ENCODE measurements at places on chromosomes 3 and 15. TPM values are rescaled to one million over a fixed set of nuclear protein-coding genes. Genes with fewer than 3 reads are reported as not detected.

- no peaks in the 10 kb centered on the region for H3K27me3 ChIP-seq
- H3K36me3 ChIP-seq = no peaks in the 10 kb centered on the region
- H3K4me3 ChIP-seq = peak overlapping the region; percentile 73
- H3K27ac ChIP-seq = peak overlapping the region; percentile 87
Observed at GRCh38 chr3:125053304-125053699, 2.5 kb downstream of the HEG1 start.

GRCh38 chr3:33355611-33356010 lies 78.4 kb downstream of the FBXL2 start:
- peaks cover 33% of the 10 kb centered on the region for H3K4me1 ChIP-seq
- peak overlapping the region; percentile 33 for H3K4me3 ChIP-seq
- no peaks in the 10 kb centered on the region for H3K36me3 ChIP-seq
- H3K27ac ChIP-seq = no peak overlapping the region

- H3K4me3 ChIP-seq = no peak overlapping the region
- no peak for DNase-seq
- no peaks in the 10 kb centered on the region for H3K4me1 ChIP-seq
- H3K27ac ChIP-seq = no peak overlapping the region
- H3K36me3 ChIP-seq = peaks cover 100% of the 10 kb centered on the region
Observed at GRCh38 chr15:25059698-25060471, 105.1 kb downstream of the SNRPN start.

- H3K4me3 ChIP-seq = no peak overlapping the region
- no peaks in the 10 kb centered on the region for H3K27me3 ChIP-seq
- no peaks in the 10 kb centered on the region for H3K36me3 ChIP-seq
- no peaks in the 10 kb centered on the region for H3K4me1 ChIP-seq
- H3K27ac ChIP-seq = no peak overlapping the region
Observed at GRCh38 chr3:179046497-179047353, 24.9 kb downstream of the ZMAT3 start.

DNA sequence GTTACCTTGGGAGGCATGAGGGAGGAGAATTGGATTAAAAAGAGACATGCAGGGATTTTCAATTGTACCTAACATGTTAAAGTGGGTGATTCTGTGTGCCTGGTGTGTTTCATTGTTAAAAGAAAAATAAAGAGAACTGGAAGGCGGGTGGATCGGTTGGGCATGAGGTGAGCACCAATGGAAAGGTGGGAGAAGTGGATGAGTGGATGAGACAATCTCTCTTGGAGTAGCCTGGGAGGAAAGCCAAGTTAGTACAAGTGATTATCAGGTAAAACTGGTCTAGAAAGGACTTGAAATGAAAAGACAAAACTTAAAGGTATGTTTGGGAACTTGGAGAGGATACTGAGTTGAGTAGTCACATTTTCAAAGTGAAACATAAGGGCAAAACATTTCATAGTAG lies 12.1 kb downstream of the VEPH1 start:
- no peak overlapping the region for H3K4me3 ChIP-seq
- H3K27ac ChIP-seq = no peak overlapping the region
- H3K27me3 ChIP-seq = no peaks in the 10 kb centered on the region

DNA sequence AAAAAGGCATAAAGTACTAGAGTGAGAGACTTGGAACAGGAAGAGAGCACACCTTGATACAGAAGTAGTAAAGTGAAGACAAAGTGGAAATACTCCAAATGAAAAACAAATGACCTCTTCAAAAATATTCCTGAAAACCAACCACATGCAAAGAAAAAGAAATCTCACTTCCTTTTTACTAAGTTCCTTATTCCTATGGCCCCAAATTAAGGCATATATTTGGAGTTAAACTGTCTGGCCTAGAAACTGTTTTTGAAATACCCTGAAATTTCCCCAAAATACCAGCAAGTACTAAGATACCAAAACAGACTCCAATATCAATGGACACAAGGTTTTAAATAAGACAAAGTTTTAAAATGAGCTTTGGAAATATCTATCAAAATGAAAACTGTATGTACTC lies 58.2 kb downstream of the ZNF148 start:
- H3K4me3 ChIP-seq = no peak overlapping the region
- peaks cover 2% of the 10 kb centered on the region for H3K4me1 ChIP-seq
- H3K27ac ChIP-seq = no peak overlapping the region
- peaks cover 2% of the 10 kb centered on the region for H3K36me3 ChIP-seq
- DNase-seq = no peak
- H3K27me3 ChIP-seq = no peaks in the 10 kb centered on the region

GRCh38 chr15:39625856-39626255 lies 45.0 kb downstream of the THBS1 start:
- no peaks in the 10 kb centered on the region for H3K27me3 ChIP-seq
- no peaks in the 10 kb centered on the region for H3K36me3 ChIP-seq
- peaks cover 32% of the 10 kb centered on the region for H3K4me1 ChIP-seq
- no peak overlapping the region for H3K4me3 ChIP-seq

- H3K4me1 ChIP-seq = no peaks in the 10 kb centered on the region
- no peak overlapping the region for H3K4me3 ChIP-seq
- no peaks in the 10 kb centered on the region for H3K36me3 ChIP-seq
- DNase-seq = no peak
- H3K27ac ChIP-seq = no peak overlapping the region
Observed at GRCh38 chr3:45312836-45313493, 75.4 kb upstream of the LARS2 start.

DNA sequence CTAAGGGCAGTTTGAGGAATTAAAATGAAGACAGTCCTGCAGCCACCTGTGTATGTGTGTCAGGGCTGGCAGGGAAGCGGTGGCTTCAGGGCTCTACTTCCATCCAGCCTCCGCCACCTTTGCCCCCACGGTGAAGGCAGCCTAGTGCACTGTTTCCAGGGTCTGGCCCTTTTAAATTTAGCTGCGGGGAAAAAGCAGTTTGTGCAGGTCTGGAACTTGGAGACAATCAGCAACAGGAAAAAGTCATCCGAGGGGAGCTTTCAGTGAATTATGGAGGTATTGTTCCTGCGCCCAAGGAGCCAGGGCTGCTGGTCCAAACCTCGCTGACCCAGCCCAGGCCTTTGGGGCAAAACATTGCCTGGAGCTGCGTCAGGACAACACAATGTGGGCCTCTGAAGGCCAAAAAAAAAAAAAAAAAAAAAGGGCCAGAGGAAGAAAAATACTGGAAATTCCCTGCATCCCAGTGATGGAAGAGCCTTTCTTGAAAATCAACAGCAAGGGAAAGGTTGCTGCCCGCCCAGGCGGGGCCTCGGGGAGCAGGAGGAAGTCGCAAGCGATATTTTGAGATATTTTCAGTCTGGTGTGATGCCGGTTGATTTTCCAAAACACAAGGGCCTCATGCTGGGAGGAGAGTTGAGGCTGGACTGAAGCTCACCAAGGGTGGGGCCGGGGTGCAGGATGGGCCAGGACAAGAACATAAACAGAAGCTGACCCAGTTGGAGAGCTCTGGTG lies 25.5 kb upstream of the FGD5 start:
- H3K36me3 ChIP-seq = no peaks in the 10 kb centered on the region
- H3K27ac ChIP-seq = no peak overlapping the region
- H3K27me3 ChIP-seq = no peaks in the 10 kb centered on the region
- H3K4me1 ChIP-seq = no peaks in the 10 kb centered on the region
- no peak overlapping the region for H3K4me3 ChIP-seq

GRCh38 chr3:157530637-157531300 lies 27.6 kb upstream of the VEPH1 start:
- no peaks in the 10 kb centered on the region for H3K27me3 ChIP-seq
- H3K4me3 ChIP-seq = no peak overlapping the region
- H3K4me1 ChIP-seq = no peaks in the 10 kb centered on the region
- no peak for DNase-seq
- no peak overlapping the region for H3K27ac ChIP-seq

DNA sequence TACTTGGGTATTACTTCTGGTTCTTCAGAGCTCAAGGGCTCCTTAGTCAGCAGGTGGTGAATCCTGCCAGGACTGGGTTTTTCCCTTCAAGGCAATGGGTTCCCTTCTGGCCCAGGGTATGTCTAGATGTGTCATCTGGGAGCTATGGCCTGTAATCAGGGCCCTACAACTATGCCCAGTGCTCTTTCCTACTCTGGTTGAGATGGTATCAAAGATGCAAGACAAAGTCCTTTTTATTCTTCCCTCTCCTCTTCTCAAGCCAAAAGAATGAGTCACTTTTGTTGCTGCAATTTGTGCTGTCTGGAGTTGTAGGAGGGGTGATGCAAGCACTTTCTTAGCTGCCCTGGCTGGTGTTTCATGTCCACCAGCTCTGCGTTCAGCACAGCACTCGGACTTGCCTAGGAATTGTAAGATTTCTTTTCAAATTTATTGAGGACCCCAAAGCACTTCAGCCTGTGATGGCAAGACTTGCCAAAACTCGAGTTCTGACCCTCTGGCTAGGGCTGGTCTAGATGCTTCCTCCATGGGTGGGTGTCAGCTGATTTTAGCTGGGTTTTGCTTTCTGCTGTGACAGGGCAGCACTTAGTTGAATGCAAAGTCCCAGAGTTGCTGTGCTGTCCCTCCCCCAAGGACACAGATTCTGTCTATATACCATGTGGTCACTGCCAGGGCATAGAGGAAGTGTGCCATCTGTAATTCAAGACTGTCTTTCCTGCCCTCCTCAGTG lies 129.2 kb upstream of the CBLB start:
- H3K4me3 ChIP-seq = peak overlapping the region; percentile 32
- H3K27me3 ChIP-seq = no peaks in the 10 kb centered on the region
- no peaks in the 10 kb centered on the region for H3K36me3 ChIP-seq
- H3K4me1 ChIP-seq = peaks cover 3% of the 10 kb centered on the region

DNA sequence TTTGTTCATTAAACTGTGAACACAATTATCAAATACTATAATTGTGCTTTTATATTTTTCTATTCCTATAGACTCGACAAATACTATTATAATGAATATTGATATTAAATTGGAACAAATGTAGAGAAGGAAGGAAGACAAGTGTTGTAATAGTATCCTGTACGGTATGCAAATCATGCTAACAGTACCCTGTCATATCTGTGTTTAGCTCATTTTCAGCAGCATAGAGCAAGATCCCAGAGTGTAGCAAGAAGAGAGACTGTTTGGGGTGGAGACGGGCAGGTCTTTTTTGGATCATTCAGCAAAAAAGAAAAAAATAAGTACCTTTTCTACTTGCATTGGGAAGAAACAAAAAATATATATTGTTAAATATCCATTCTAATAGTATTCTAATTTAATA lies 224.1 kb downstream of the TPRG1 start:
- no peak for DNase-seq
- no peaks in the 10 kb centered on the region for H3K4me1 ChIP-seq
- H3K4me3 ChIP-seq = no peak overlapping the region

- H3K36me3 ChIP-seq = peaks cover 42% of the 10 kb centered on the region
- peaks cover 18% of the 10 kb centered on the region for H3K4me1 ChIP-seq
- H3K27me3 ChIP-seq = no peaks in the 10 kb centered on the region
- no peak for DNase-seq
- no peak overlapping the region for H3K27ac ChIP-seq
Observed at GRCh38 chr15:59154243-59154642, 49.3 kb downstream of the CCNB2 start.

DNA sequence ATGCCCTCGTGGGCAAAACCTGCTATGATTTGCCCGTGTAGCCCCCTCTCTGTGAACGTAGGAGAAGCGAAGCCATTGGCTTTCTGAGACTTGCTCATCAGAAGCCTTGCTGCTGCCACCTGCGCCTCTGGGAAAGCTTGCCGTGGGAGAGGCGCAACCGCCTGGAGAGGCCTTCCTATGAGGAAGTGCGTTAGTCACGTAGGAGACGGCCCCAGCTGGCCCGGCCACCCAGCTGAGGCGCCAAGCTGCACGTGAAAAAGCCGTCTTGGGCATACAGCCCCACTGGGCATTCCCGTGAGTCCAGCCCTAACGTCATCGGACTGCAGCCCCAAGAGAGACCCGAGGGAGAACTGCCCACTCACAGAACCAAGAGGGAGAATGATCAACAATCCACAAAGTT lies 49.1 kb upstream of the TJP1 start:
- peaks cover 9% of the 10 kb centered on the region for H3K4me1 ChIP-seq
- no peaks in the 10 kb centered on the region for H3K27me3 ChIP-seq
- peak; percentile 7 for DNase-seq
- H3K36me3 ChIP-seq = no peaks in the 10 kb centered on the region

- peaks cover 9% of the 10 kb centered on the region for H3K36me3 ChIP-seq
- no peak for DNase-seq
- peaks cover 8% of the 10 kb centered on the region for H3K4me1 ChIP-seq
- H3K27me3 ChIP-seq = no peaks in the 10 kb centered on the region
- no peak overlapping the region for H3K4me3 ChIP-seq
Observed at GRCh38 chr3:48930590-48930989, 11.9 kb downstream of the ARIH2 start.

- H3K36me3 ChIP-seq = peaks cover 26% of the 10 kb centered on the region
- H3K27me3 ChIP-seq = no peaks in the 10 kb centered on the region
- no peak overlapping the region for H3K4me3 ChIP-seq
- no peak overlapping the region for H3K27ac ChIP-seq
- DNase-seq = no peak
- H3K4me1 ChIP-seq = no peaks in the 10 kb centered on the region
Observed at GRCh38 chr3:183959214-183959613, 58.5 kb downstream of the ABCC5 start.

GRCh38 chr15:59687836-59688235 lies 1.3 kb downstream of the BNIP2 start:
- peak overlapping the region; percentile 89 for H3K4me3 ChIP-seq
- peaks cover 31% of the 10 kb centered on the region for H3K4me1 ChIP-seq
- H3K27me3 ChIP-seq = no peaks in the 10 kb centered on the region
- H3K27ac ChIP-seq = peak overlapping the region; percentile 97
- no peak for DNase-seq

GRCh38 chr15:64716452-64716851 lies 58.9 kb downstream of the RBPMS2 start:
- no peak overlapping the region for H3K27ac ChIP-seq
- DNase-seq = no peak
- no peaks in the 10 kb centered on the region for H3K27me3 ChIP-seq
- no peak overlapping the region for H3K4me3 ChIP-seq

DNA sequence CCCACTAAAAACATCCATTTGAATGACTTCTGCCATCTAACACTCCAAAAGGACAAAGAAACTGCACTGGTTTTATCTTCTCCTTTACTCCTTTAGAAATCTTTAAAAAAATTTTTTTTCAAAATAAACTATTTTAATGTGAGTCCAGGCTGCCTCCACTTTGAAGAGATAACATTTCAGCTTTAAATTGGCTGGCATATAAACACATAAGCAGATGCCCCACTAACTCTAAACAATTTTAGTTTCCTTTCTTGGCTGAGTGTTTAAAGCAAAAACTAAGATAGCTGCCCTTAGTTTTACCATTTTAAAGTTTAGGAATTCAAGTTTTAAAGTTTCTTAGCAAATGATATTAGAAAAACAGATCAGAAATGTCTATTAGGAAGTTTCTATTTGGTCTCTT lies 39.9 kb downstream of the PDZRN3 start:
- no peaks in the 10 kb centered on the region for H3K36me3 ChIP-seq
- H3K4me1 ChIP-seq = peaks cover 9% of the 10 kb centered on the region
- no peaks in the 10 kb centered on the region for H3K27me3 ChIP-seq
- no peak overlapping the region for H3K4me3 ChIP-seq
- H3K27ac ChIP-seq = no peak overlapping the region
- no peak for DNase-seq

- peaks cover 33% of the 10 kb centered on the region for H3K4me1 ChIP-seq
- H3K27me3 ChIP-seq = no peaks in the 10 kb centered on the region
Observed at GRCh38 chr3:159779883-159780282, 208.8 kb upstream of the IL12A start.

The UBA5 gene
- total RNA-seq = 26.4 TPM

The TMEM207 gene
- not detected for total RNA-seq

The SEMA5B gene
- total RNA-seq = 3.2 TPM

All from thoracic aorta (tissue), 2 donors.